ENCODE measurements at places on chromosomes 2 and 18. TPM values are rescaled to one million over a fixed set of nuclear protein-coding genes. Genes with fewer than 3 reads are reported as not detected.

Gene ANKRD53
- total RNA-seq: 0.03 TPM

Gene TUBA3E
- 11.1 TPM for total RNA-seq

Gene SERPINB12
- total RNA-seq: not detected

Gene ACTG2
- total RNA-seq: not detected

Measured in HT1080 (cell line).